ENCODE measurements at places on chromosomes 7 and 10.

DNA sequence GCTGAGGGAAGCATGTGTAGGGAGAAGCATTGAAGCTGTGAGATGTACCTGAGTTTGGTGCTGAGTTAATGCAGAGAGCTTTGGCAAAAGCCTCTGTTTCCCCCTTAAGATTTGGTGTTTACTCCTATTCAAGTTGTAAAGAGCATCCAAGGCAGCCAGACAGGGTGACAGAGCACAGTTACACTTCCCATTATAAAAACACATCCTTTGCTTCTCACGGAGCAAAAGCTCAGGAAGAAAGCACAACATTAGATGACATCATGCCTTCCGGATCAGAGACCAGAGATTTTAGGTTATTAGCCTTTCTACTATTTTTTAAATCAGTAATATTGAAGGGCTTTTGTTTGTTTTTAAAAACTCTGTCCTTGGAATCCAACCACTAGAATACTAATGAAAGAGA, 182.9 kb downstream of the DOCK4 start:
- peak; percentile 70 for DNase-seq

GRCh38 chr7:95324431-95324830, at the start of gene PON1:
PON1 (minus strand) TSS chr7:95324532; CDS start chr7:95324475, 57 bp downstream.
- DNase-seq = no peak

- DNase-seq = no peak
These were observed 96.9 kb downstream of the CFAP58 start for GRCh38 chr10:104450490-104450889.

- no peak for DNase-seq
These were observed 88.1 kb downstream of the SEMA3C start for GRCh38 chr7:80830584-80831285.

- DNase-seq = peak; percentile 21
These were observed 50.2 kb upstream of the UBN2 start for GRCh38 chr7:139180700-139181311.

DNA sequence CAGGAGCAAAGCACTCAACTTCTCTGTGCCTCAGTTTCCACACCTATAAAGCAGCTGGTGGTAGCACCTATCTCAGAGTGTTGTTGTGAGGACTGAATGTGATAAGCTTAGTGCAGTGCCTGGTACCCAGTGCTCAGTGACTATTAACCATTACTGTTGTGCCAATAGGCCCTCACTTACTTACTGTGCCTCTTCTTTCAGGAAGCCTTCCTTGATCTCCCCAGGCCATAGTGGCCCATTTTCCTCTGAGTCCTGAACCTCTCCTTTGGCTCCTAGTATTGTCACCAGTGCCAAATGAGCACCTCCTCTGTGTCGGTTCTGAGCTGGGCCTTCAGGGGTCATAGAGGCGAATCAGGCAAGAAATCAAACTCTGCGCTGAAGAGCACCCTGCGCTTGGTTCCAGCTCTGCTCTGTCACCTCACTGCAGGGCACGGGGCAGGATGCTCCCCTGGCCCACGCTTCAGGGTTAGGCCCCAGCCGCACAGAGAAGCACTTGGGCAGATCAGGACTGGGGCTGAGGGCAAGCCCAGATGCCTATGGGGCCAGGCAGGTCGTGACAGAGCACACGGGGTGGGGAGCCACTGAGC, 2.5 kb downstream of the CALHM1 start:
- no peak for DNase-seq

GRCh38 chr7:77409739-77410547, 6.2 kb downstream of the GSAP start:
- DNase-seq = no peak

DNA sequence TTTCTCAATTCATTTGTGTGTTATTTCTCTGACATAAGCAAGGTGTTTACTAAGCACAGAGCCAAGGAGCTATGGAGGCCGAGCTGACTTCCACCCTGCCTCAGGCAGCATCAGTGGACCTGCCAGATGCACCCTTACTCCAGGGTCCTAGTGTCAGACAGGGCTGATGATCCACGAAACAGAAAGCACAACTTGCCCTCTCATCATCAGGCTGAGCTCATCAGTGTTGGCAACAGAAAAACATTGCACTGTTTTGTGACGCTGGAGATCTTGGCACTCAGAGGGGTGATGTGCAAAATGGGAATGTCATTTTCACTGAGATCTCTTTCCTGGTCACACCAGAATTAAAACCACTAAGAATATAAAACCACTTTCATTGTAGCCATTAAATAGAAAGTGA, 201.8 kb downstream of the GLI3 start:
- DNase-seq = no peak

GRCh38 chr7:155375337-155376277, 77.9 kb downstream of the INSIG1 start:
- DNase-seq = peak; percentile 40

GRCh38 chr10:101611096-101611905, 23.2 kb downstream of the DPCD start:
- DNase-seq = no peak
